ENCODE measurements at places on chromosomes 7 and 10.

DNA sequence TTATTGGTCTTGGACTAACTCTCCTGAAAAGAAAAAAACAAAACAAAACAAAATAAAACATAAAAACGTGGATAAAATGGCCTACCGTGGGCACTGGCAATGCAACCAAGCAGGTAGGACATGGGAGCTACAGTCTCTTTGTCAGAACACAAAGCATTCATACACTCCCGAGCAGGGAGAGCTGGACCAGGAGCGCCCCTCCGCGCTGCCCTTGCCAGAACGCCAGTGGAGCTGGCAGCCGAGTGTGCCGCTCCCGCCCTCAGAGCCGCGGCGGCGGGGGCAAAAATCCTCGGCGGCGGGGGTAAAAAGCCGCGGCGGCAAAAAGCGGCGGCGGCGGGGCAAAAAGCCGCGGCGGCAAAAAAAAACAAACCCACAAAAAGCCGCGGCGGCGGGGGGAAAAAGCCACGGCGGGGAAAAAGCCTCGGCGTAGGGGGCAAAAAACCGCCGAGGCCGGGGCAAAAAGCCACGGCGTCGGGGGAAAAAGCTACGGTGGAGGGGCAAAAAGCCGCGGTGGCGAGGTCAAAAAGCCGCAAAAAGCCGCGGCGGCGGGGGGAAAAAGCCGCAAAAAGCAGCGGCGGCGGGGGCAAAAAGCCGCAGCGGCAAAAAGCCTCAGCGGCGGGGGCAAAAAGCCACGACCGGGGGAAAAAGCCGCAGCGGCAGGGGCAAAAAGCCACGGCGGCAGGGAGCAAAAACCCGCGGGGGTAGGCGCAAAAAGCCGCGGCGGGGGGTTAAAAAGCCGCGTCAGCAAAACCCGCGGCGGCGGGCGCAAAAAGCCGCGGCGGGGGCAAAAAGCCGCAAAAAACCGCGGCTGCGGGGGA, 418.1 kb downstream of the ZNF716 start:
- DNase-seq, result no peak

- no peak for DNase-seq
These were observed 2.6 kb downstream of the PLEKHS1 start for GRCh38 chr10:113754125-113754524.

- no peak for DNase-seq
These were observed 33.4 kb downstream of the RHOBTB1 start for GRCh38 chr10:60910543-60910942.

DNA sequence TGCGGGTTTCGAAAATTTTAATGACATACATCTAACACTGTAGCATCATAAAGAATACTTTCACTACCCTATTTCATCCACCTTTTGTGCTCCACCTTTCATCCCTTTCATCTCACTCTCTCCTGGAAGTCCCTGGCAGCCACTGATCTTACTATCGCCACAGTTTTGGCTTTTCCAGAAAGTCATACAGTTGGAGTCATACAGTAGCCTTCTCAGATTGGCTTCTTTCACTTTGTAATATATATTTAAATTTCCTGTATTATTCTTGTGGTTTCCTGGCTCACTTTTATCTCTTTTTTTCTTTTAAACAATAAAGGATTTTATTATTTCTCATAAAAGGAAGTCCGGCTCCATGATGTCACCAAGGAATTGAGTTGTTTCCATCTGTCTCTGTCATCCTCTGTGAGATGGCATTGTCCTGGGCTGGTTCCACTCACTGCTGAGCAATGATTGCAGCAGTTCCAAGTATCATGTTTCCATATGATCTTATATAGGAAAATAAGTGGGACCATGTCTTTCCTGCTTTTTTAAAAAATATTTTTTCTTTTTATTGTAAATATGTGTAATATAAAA, 626.3 kb downstream of the POM121L12 start:
- no peak for DNase-seq

- no peak for DNase-seq
These were observed 30.4 kb downstream of the MDFIC start for GRCh38 chr7:114952296-114952695.

DNA sequence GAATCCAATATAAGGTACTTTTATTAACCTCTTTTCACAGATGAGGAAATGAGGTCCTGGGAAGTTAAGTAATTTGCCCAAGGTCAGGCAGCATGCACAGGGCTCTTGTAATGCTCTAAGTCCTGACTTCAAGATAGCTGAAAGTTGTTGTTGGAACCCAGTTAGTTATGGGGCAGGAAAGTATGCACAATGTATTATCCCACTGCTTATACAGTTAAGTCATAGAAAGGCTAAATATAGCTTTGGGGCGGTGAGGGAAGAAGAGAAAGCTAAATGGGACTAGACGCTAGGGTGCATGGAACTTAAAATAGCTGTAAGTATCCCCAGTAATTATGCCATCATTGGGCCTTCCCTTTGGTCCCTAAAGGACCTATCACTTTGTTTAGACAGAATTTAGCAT, 9.2 kb downstream of the GLCCI1 start:
- no peak for DNase-seq

DNA sequence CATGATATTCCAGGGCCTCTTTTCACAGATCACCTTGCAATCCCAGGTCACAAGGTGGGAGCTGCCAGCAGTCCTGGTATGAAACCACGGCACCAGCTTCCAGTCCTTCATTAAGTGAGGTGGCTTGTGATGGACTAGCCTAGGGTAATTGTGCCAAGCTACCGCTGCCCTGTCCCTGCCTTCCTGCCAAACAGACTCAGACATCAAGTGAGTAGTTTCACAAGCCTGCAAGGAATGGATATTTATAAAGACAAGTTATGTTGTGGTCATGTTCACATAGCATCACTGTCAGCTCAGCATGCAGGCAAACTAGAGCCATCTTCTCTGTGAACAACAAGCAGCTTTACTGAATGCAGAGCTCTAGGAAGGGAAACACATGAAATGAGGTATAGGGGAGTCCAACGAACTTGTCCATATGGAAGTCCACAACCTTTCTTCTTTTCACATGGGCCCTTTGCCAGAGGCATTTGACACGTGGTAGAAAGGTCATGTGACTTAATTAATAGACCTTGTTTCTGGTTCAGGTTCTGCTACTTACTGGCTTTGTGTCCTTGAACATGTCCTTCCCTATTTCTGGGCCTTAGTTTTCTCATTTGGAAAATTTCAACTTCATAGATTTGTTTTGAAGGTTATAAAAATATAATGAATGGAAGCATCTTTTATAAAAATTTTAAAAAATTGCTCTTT, 1061.2 kb downstream of the KCNMA1 start:
- no peak for DNase-seq

All from activated CD8-positive, alpha-beta T cell treated with anti-CD3 and anti-CD28 coated beads for 36 hours (primary cell).